Frontal cortex (tissue), 4 donors: ENCODE measurements at places on chromosomes 4 and X. TPM values are rescaled to one million over a fixed set of nuclear protein-coding genes. Genes with fewer than 3 reads are reported as not detected.

The SORCS2 gene
- total RNA-seq: 4.9 TPM

The ZCCHC18 gene
- total RNA-seq: 10.2 TPM

The NUDT9 gene
- total RNA-seq: 20.8 TPM

The USP17L12 gene
- total RNA-seq: not detected

The TKTL1 gene
- total RNA-seq: 1.6 TPM

The CXCL3 gene
- 0.41 TPM for total RNA-seq

The DNASE1L1 gene
- 4.5 TPM for total RNA-seq

The SCML2 gene
- 13.9 TPM for total RNA-seq

The ESX1 gene
- total RNA-seq: not detected

The RRAGB gene
- total RNA-seq: 77.0 TPM

The PRKX gene
- total RNA-seq: 14.3 TPM

The CXCL10 gene
- total RNA-seq: not detected

The AADAT gene
- 28.1 TPM for total RNA-seq

The TBCK gene
- total RNA-seq: 116 TPM

The S100G gene
- total RNA-seq: not detected

The DIPK2B gene
- 1.6 TPM for total RNA-seq

The INPP4B gene
- 8.2 TPM for total RNA-seq

The ARMCX1 gene
- total RNA-seq: 120 TPM

The FAAH2 gene
- total RNA-seq: 3.3 TPM

The PNMA3 gene
- total RNA-seq: 12.6 TPM

The CFI gene
- 4.5 TPM for total RNA-seq

The GLRA2 gene
- 113 TPM for total RNA-seq

The NDP gene
- total RNA-seq: 27.3 TPM

The KDR gene
- total RNA-seq: 11.0 TPM

The PLK4 gene
- total RNA-seq: 8.2 TPM

The EBP gene
- total RNA-seq: 53.4 TPM

The HSFX2 gene
- total RNA-seq: 1.2 TPM
